Stimulated activated CD4-positive, alpha-beta T cell treated with anti-CD3 and anti-CD28 coated beads, Interleukin-15, amount 100 ng/mL, for 1 hour (primary cell): ENCODE measurements at places on chromosomes 11 and 22.

- no peak for DNase-seq
These were observed 6.5 kb downstream of the MTMR2 start for GRCh38 chr11:95917193-95918036.

GRCh38 chr22:45774001-45774670 lies 102.5 kb downstream of the ATXN10 start:
- DNase-seq: no peak

- peak; percentile 34 for DNase-seq
These were observed 22.5 kb downstream of the SUN2 start for GRCh38 chr22:38733329-38733723.

- DNase-seq: no peak
These were observed 518.0 kb downstream of the DLG2 start for GRCh38 chr11:85109141-85109540.

DNA sequence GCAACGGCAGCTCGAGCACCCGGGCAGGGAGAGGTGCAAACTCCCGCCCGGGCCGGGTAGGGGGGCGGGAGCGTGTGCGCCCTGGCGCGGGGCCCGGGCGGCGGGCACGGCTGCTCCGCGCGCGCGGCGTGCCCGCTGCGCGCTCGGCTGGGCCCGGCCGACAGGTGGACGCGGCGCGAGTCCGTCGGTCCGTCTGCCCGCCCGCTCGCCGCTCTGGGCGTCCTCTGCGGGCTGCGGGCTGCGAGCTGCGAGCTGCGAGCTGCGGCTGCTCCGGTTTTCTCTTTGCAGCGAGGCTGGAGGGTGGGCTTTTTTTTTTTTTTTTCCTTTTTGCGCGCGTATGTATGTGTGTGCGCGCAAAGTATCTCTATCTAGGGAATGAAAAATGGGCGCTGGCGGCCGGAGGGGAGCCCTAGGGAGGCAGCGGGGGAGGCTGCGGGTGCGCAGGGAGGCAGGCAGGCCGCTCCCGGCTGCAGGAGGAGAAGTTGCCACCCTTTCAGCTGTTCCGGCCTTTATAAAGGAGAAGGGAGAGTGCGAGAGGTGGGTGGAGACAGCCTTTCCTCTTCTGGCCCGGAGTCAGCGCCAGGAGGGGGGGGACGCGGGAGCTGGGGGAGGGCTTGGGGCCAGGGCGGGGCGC lies at the start of gene PDGFB:
Gene PDGFB (minus strand): TSS at position 487 of the 634 bp plus-strand sequence. CDS start 1,019 bp downstream, outside the sequence.
- no peak for DNase-seq

- DNase-seq: no peak
These were observed 51.7 kb upstream of the PAK1 start for GRCh38 chr11:77525455-77526091.

DNA sequence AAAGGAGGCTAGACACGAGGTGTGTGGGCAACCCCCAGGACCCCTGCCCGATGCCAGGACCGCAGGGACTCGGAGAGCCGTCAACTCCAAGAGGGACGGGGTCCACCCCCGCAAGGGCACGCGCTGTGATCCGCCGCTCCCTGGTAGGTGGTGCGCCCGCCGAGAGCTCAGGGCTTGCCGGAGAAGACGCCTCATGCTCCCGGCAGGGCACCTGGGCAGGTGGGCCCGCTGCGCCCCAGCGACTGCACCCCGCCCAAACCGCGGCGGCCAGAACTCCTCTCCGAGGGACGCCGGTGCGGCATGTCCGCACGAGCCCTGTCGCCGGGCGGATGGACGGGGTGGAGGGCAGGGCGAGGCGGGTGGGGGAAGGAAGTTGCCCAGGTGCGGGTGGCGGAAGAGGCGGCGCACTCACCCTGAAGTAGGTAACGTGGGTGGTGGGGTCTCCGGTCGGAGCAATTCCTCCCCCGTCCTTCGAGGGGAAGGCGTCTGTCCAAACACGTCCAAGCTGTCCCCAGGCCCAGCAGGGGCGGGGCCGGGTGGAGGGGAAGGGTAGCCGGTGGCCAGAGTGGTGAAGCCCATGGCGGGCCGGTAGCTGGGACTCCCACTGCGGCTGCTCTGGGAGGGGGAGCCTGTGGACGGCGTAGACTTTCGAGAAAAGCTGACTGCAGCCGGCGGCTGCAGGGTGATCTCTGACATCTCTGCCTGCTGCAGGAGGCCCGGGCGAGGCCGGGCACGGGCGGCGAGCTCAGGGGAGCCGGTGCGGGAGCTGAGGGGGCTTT lies 37.2 kb downstream of the IGSF9B start:
- no peak for DNase-seq

GRCh38 chr22:18060646-18061620 lies 16.9 kb upstream of the PEX26 start:
- no peak for DNase-seq

DNA sequence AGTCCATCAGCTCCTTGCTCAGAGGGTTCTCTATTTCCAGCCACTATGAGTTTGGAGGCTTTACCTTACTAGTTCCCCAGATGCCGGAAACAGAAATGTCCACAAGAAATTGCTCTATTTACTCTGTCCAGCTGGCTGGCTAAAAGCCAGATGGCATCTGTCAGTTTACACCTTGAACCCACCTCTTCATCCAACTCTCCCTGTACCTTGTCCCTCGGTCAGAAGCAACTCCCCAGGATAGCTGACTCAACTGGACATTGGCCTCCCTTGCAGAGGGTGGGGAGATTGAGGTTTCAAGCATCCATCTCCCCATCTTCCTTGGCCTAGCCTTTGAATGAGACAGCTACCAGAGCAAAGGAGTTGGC lies 1.7 kb downstream of the C2CD2L start:
- no peak for DNase-seq

- no peak for DNase-seq
These were observed 23.7 kb downstream of the ADAMTS8 start for GRCh38 chr11:130404727-130405126.

DNA sequence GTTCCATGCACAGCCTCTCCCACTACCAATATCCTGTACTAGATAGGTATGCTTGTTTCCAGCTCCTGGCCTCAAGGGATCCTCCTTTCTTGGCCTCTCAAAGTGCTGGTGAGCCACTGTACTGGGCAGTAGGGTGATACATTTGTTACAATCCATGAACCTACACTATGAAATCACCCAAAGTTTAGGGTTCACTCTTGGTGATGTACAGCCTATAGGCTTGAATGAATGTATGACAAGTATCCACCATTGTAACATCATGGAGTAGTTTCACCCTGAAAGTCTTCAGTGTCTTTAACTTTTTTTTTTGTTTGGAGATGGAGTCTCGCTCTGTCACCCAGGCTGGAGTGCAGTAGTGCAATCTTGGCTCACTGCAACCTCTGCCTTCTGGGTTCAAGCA lies 31.8 kb downstream of the TRIOBP start:
- no peak for DNase-seq

DNA sequence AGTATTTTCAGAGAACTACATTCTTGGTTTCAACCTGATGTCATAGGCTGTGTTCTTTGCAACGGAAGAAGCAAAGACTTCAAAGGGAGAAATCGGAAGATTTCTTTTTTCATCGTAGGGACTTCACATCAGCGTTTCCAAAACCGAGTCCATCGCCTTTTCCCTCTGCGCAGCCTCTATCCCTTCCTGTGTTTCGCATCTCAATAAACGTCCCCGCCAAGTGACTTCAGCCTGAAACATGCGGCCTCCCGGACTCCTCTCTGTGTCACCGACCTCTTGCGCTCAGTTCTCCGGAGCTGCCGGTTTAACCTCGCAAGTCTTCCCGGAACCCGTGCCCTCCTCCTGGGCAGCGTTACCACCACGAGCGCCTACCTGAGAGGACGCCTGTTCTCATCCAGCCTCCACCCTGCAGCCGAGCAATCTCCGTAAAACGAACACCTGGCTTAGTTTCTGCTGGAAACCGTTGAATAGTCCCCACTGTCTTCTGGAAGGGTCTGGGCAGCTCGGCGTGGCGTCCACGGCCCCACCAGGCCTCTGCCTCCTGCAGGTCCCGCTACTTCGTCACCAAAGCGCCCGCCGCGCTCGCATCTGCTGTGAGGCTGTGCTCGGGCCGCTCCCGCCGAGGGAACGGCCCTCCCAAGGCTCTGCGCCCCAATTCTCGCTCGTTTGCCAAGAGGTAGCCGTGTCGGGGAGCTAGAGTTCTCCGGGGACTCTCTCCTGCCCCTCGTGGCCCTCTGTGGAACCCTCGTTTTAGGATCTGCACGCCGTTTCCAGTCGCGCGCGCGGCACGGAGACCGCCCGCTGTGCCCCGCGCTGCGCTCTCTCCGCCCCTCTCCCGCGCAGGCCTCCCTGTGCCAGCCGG lies at the start of gene GLB1L3:
Gene GLB1L3 (plus strand): TSS at position 846 of the 862 bp plus-strand sequence. CDS start 362 bp downstream, outside the sequence.
- peak; percentile 71 for DNase-seq
